NCI-H82 (cell line): ENCODE measurements at places on chromosomes 1 and 21.

DNA sequence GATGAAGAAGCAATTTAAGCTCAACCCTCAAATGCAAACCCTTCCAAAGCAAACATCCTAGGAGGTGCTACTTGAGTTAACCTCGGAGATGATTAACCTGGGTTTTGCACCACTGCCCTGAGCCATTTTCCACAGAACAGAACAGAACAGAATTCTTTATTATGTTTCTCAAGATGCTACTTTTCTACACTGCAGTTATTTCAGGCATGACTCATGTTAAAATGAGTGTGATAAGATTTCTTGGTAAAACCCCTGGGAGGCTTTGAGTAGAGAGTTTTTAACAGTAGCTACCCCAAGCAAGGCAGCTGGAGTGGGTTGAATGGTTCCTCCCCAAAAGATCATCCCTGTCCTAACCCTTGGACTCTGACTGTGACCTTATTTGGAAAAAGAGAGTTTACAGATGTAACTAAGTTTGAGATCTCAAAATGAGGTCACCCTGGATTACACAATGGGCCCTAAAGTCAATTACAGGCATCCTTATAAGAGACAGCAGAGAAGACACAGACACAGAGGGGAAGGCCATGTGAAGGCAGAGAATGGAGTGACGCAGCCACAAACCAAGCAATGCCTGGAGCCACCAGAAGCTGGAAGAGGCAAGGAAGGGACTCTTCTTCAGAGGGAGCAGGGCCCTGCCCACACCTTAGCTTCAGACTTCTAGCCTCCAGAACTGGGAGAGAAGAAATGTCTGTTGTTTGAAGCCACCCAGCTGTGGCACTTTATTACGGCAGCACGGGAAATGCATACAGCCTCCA, 153.4 kb downstream of the ETS2 start:
- no peak for DNase-seq

DNA sequence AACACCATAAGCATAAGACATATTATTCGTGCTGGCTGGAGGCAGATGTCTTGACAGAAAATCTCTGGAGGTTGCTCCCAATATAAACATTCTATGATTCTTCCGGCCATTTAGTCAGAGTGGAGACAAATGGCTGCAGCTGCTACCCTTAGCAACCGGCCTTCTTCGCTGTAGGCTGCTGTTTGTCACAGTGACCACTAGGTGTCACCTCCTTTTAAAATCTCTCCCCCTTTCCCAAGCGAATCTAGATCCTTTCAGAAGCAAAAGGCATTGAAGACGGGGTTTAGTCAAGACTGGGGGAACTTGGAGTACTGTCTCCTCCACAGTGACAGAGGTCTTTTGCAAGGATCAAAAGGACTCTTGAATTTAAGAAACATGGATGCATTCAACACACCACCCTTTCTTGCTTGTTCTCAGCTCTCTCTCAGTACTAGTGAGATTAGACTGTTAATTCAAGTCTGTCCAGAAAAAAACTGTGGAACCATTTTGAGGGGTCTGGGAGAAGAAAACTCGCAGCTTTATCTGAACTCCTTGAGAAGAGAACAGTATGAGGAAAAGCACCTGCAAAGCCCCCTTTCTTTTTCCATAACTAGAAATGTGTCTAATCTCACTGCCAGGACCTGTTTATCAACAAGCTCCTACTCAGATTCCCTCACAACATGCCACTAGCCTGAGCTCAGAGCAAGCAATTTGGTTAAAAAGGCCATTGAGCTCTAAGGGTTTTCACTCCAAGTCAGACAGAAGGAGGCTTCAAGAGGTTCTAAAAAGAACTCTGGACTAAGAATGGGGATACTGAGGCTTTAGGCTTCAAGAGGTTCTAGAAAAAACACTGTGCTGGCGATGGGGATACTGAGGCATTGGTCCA, 408.3 kb upstream of the PLXNA2 start:
- DNase-seq = peak; percentile 92

DNA sequence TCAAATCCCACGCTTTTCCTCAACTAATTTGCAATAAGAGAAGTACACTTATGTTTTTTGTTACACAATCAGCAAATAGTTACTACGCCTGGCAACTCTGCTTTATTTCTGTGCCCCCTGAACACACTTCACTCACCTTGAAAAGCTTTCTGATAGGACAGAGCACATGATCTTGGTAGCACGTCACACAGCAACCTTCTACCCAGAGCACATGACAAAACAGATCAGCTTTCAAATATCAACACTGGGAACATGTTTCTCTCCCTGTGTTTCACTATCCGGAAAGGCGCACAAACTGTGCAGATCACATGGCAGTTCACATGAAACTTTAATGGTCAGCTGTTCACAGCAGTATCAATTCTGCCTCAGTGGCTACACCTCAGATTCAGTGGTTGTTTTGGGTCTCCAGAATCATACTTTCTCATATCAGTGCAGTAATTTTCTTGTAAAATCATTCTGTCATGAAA, 2.2 kb downstream of the SLC19A2 start:
- DNase-seq = peak; percentile 48

GRCh38 chr1:245622332-245623014, 467.7 kb downstream of the KIF26B start:
- DNase-seq = no peak

DNA sequence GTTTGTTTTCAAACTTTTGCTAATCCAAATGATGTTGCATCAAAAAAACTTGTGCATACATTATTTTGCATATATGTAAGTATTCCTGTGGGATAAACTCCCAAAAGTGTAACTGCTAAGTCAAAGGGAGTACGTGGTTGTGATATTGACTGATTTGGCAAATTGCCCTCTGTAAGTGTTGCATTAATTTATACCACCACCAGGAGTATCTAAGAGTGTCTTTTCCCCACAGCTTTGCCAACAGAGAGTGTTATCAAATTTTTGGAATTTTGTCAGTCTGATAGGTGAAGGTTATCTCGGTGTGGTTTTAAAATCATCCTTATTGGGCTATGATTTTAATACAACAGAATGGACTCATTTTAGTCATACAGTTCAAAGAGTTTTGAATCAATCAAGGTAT, 30.1 kb upstream of the PARP1 start:
- peak; percentile 55 for DNase-seq

- DNase-seq = no peak
Measured at GRCh38 chr1:30511563-30511962, 211.8 kb downstream of the MATN1 start.

GRCh38 chr1:58895082-58895481, 111.2 kb upstream of the JUN start:
- DNase-seq = no peak

GRCh38 chr1:99540744-99541143, 105.2 kb upstream of the PALMD start:
- no peak for DNase-seq

DNA sequence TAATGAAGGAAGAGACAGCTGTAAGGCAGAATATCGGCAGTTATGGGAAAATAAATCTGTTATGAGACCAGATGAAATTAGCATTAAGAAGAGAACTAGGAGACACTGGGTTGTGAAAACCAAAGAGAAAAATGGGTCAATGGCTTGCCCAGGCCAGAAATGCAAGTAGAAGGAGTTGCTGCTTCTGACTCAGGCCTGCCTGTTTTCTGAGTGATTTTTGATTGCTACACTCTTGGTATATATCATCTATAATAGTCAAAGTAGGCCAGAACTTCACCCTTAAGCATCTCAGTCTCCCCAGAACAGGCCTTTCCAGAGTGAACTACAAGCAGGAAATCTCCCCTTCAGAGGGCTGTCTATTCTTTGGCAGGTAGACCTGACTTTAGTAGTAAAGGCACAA, 107.0 kb downstream of the NRIP1 start:
- DNase-seq = no peak

DNA sequence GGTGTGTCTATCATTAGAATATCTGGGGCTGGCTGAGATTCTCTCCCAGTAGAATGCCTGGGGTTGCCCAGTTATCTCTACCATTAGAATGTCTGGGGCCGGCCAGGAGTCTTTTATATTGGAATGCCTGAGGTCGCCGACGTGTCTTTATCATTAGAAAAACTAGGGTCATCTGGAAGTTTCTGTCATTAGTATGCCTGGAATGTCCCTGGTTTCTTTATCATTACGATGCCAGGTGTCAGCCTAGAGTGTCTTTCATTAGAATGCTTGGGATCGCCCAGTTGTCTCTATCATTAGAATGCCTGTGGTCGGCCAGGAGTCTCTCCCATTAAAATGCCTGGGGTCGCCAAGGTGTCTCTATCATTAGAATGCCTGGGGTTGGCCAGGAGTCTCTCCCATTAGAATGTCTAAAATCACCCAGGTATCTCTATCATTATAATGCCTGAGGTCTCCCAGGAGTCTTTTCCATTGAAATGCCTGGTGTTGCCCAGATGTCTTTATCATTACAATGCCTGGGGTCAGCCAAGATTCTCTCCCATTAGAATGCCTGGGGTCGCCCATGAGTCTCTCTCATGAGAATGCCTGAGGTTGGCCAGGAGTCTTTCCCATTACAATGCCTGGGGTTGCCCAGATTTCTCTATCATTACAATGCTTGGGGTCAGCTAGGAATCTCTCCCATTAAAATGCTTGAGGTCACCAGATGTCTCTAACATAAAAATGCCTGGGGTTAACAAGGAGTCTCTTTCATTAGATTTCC, 53.2 kb downstream of the RNF187 start:
- DNase-seq = no peak

DNA sequence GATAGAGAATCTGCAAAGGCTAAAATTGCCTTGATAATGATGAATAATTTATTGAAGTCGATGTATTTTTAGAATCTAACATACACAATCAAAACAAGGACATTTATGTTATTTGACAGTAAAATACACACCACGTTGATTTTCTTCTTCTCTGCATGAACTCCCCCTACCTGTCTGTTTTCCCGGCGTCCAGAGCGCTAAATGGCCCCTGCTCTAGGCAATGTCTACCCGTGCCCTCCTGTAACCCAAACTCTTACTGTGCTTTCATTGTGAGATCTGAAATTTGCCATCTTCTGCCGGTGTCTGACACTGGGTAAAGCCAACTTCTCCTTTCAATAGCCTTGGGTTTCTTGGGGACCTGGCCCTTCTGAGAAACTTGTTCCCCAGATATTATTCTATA, 6.7 kb upstream of the OR11L1 start:
- no peak for DNase-seq

GRCh38 chr1:223466151-223466550, 72.9 kb downstream of the CCDC185 start:
- DNase-seq = no peak

DNA sequence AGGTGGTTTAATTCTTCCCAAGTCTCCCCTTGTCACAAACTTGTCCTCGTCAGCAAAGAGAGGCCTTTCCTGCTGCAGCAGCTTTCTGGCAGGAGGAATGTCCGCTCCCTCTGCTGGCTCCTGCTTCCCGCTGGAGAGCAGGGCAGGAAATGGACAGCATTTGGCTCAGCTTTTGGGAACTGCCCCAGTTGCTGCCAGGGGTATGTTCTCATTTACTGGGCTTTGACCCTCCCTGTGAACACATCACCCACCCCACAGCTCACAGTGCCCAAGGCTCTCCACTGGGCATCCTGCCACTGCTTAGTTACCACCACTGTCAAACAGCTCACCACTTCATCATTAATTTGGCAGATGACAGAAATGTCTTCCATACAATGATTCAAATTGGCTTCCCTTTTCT, 75.4 kb downstream of the MRPL37 start:
- no peak for DNase-seq

- DNase-seq = no peak
Measured at GRCh38 chr1:52028328-52028727, 5.3 kb downstream of the KTI12 start.

- DNase-seq = no peak
Measured at GRCh38 chr1:70090141-70090540, 115.2 kb downstream of the LRRC40 start.

DNA sequence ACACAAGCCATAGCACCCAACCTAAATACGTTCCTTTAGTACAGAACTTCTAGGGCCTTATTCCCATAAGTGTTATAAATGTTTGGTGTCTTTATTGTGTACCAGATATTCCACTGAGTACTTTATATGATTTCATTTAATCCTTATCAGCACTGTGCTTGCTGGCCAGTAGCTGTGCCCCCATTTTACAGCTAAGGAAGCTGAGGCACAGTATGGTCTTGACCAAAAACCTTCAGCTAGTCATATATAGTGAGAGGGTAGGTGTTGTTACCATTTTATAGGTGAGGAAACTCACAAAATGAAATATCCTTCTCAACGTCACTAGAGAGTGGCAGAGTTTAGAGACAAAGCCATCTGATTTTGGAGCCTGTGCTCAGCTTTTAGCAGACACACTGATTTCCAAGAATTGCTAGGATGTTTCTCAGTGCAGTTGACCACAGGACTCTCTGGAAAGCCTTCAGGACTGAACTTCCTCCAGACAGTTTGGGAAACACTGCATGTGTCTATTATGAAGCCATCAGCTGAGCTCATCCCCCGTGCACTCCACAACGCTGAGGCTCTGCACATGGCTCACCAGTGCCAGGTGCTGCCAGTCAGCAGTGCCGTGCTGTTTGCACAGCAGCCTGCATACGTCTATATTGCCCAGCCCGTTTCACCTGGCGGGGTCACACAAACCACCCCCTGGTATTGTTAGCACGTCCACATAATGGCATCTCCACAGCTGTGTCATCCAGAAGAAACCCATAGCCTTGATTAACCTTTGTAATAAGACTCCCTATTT, 15.4 kb downstream of the NPPA start:
- DNase-seq = no peak

DNA sequence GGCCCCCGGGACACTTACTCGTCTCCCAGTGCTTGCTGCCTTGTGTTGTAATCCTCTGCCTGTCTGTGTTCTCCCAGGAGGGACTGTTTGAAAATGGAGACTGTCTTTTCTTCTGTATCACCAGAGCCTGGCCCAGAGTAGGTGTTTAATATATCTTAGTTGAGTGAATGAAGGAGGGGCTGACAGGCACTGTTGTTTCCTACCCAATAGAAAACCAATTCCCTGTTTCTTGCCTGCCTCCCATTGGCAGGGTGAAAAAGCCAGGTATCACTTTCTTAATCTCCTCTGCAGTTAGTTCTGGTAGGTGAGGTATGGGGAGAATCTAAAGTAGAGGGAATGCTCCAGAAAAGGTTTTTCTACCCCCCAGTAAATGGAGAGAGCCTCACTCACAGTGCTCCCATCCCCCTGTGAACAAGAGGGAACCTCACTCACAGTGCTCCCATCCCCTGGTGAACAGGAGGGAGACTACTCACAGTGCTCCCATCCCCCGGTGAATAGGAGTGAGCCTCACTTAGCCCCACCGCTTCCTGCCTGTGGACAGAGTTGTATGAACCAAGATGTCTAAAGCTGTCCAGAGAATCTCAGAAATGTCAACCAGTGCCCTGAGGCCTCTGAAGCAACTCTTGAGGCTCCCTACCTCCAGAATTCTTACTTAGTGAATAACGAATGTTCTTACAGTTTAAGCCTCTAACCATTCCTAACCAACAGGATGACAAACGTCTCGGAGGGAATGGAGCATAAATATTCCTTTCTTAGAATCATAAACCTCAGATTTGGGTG, at the start of gene GJA5:
Gene GJA5 (minus strand): TSS at position 122 of the 780 bp plus-strand sequence. CDS start 1,364 bp downstream, outside the sequence.
- DNase-seq = no peak

DNA sequence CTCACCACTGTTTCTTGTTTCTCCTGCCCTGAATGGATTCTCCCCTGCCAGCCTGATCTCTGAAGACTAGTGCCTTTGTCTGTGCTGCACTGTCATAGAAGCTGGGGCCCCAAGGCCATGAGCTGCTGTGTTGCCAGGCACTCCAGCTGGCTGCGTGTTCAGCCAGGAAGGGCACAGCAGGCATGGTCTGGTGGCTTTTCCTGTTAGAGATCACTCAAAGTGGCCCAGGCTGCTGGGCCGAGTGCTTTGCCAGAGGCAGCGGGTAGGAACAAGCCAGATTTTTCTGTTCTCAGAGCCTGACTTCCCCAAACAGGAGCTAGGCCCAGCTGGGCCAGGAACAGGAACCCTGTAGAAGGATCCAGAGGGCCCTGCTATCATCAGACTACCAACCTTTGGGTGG, 5.2 kb downstream of the ADPRS start:
- DNase-seq = no peak

- DNase-seq = peak; percentile 54
Measured at GRCh38 chr1:52032785-52033131, 852 bp downstream of the KTI12 start.
